NCI-H2029 treated with DMSO at 0.1 percent for 48 hours (cell line): ENCODE measurements at places on chromosomes 13 and 19.

DNA sequence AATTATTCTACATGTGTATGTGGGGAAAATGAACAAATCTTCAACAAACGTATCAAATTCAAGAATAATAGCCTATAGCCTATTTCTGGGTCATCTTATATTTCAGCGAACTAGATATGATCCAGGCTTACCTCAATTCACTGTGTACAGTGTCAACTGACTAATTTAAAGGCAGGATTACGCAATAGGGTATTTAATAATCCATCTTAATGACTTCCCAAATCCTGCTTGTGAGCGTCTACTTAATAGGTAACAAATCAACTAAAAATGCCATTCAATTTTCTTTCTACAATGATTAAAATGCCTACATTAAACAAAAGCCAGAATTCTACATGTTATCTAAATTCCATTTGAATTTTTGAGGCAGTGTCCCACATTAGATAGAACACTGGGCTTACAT is 67.0 kb downstream of the USP12 start:
- DNase-seq: no peak

- no peak for DNase-seq
These were observed 14.1 kb downstream of the SUGP1 start for GRCh38 chr19:19306191-19306590.

DNA sequence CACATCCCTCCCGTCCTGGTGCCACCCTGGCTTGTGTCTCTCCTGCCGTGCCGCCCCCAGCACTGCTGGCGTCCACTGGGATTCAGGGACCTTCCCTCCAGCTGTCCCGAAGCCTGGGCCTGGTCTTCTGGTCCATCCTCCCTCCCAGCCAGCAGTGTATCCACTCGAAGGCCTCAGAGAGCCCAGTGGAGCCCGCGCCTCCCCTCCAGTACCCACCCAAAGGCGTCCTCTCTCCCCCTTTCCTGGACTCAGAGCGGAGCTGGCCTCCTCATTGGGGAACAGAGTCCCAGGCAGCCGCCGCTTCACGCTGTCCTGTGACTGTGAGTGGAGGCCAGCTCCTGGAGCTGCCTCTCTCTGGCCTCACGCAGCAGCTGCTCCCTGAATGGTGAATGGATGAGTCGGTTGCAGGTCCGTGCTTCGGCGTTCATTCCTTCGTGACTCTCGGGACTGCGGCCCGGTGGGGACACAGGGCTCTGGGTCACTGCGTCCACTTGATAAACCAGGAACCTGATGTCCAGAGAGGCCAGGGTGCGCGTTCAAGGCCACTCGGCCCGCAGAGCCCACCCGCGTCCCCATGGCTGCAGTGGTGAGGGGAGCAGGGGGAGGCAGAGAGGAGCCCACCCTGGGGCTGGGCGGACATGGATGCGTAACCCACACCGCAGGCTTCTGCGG is 12.1 kb downstream of the ONECUT3 start:
- no peak for DNase-seq

DNA sequence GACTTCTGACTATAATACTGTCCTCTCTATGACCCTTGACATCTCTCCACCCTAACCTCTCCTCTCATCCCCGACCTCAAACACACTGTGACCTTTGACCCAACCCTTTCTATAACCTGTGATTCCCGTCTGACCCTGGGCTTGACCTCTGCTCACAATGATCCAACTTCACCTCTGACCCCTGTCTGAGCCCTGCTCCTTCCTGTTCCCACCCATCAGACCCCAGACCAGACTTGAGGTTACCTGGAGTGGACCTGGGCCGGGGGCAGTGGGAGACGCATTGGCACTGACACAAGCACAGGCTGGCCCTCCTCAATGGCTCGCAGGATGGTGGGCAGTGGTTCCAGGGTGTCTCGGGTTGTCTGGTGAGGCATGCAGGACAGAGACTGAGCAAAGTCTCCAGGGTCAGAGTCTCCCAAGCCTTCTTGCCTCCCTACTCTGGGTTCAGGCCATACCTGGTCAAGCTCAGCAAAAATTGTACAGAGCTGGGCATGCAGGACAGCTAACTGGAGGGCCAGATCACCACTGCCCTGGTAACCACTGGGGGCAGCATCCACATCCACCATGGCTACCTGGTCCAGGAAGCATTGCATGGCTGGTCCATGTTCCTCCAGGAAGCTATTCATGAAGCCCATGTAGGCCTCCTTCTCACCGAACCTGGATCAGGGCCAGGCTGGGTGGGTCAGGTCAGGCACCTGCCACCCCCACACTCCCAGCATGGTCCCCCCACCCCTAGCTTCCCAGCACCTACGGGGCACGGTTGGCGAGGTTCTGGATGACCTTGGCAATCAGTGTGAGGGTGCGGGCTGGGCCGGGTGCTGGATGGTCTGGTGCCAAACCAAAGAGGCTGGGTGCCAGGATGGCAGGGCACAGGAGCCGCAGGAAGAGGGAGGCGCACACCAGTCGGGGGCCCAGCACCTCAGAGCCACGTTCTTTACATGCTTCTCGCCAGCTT is 4.4 kb upstream of the WIZ start:
- no peak for DNase-seq

GRCh38 chr19:51194527-51195315 is 30.2 kb upstream of the CD33 start:
- no peak for DNase-seq

DNA sequence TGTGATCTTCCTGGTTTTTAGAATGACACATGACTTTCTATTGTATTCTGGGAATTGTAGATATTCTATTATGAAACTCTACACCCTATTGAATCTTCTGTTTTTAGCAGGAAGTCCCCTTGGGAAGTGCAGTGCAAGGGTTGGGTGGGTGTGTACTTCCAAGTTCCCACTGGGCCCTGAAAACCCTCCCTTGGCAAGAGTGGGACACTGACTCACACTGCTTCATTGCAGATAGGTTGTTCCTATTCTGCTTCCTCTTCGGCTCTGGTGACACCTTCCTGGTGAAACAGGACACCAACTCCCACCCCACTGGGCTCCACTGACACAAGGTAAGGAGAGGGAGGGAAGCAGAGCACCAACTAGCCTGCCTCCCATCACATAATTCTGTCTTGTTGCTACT is 121.8 kb downstream of the KCTD12 start:
- DNase-seq: peak; percentile 10

DNA sequence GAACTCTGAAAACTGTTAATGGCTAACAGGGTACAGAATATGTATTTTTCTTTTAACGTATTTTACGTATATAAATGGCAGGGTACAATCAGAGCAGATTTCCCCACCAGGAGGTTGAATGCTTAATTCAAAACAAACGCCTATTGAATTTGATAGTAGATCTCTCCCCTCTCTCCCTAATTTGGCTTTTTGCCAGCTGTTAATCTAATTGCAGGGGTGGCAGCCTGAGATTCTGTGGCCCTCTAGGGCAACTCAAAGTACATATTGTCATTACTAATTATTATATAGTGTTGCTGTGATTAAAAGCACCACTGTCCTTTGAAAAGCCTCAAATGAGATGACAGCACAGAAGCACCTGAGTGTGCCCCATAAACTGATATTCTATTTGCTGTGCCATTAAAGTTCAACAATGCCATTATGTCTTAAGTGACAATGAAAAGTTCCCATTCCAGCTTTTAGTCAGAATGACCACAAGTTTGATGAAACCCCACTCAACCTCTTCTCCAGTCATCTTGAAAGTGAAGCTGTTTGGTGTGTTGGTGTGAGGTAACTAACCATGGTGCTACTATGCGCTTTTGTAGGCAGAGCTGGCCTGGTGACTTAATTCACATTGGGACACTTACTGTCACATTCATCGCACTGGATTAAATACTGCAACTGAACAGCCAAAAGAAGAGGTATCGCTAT is 351.4 kb downstream of the KCNRG start:
- peak; percentile 20 for DNase-seq

GRCh38 chr13:95083758-95084157 is 217.5 kb downstream of the ABCC4 start:
- no peak for DNase-seq

GRCh38 chr19:5355076-5355475 is 14.5 kb upstream of the PTPRS start:
- DNase-seq: no peak

DNA sequence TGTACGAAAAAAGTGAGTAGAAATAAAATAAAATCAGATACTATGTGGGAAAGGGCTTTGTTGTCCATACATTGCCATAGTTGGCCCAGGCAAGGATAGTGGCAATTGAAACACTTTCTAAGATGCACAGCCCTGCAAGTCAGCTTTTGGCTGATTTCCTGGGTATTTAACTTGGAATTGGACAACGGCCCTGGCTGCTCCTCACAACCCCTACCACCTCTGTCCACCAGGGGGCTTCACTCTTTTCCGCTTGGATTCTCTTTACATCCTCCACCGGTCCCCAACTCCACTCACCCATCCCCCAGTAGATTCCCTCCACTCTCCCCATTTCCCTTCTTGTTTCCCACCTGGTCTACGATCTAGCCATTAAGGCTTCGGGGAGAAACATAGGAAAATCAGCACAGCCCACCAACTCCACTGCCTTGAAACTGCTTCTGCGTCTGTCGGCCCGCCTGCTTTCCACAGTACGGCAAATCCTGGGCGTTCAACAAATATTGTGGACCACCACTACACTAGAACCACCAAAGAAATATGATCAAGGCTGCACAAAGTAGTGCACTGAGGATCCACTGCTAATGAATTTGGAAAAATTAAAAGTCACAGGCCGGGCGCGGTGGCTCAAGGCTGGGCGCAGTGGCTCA is 48.6 kb upstream of the GTF3A start:
- DNase-seq: no peak

DNA sequence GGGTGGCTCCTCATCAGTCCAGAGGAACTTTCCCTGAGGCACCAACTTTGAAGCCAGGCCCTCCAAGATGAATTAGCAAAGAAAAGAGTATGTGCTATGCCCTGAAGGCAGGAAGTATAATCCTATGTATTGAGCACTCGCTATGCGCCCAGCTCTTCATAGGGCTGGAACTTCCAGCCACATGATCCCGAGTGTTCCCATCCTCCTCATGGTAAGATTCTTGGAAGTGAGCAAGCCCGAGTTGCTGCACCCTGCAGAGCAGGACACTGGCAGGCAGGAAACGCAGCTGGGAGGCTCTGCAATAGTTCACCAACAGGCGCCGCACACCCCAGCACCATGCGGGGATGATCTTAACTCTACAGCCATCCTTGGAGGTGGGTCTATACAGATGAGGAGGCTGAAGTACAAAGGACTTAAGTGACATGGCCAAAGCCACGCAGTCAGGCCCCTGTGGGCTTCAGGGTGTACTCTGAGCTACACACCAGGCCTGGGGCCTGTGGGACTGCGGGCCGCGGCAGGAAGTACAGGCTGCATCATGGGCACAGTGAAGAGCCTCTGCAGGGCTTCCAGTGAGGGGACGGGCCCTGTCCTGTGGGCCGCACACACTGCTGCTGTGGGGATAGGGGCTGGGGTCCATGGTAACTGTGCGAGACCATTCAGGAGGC is 25.1 kb downstream of the C19orf47 start:
- DNase-seq: no peak

DNA sequence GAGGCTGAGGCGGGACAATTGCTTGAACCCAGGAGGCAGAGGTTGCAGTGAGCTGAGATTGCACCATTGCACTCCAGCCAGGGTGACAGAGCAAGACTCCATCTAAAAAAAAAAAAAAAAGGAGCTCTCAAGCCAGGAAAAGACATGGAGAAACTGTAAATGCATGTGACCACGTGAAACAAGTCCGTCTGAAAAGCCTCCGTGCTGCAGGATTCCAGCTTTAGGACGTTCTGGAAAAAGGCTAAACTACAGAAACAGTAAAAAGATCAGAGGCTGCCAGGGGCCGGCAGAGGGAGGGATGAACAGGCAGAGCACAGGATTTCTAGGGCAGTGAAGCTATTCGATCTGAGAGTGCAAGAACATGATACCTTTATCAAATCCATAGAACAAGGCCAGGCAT is 40.7 kb upstream of the NDUFS7 start:
- DNase-seq: no peak

DNA sequence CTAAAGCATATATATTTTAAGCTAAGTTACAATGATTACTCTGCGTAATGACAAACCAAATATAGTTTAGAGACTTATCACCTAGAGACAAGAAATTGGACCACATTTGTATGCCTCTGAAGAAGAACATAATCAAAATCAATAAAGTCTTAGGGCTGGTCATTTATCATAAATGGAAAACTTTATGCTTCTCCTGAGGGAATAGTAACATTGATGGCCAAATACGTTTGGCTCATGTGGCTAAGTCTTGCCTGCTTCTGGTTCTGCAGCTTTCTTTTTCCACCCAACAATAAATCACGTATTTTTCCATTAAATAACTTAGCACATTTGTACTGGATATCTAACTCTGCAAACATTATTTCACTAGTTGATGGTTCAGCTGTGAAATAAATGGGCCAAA is 458.4 kb downstream of the SLITRK1 start:
- DNase-seq: no peak

DNA sequence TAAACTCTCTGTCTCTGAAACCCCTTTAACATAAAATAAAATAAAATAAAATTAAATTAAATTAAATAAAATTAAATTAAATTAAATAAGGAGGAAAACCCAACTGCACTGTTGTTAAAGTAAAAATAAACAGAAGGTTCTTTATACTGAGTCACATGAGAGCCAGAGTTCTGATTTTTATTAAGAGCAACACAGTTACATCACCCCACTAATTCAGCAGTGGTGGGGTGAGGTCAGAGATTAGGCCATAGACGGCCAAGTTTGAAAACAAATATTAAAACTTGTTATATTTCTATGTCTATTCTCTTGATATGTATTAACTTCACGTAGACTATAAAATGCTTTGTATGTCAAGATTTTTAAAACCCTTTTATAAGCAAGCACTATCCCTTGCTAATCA is 59.5 kb downstream of the MYCBP2 start:
- no peak for DNase-seq

DNA sequence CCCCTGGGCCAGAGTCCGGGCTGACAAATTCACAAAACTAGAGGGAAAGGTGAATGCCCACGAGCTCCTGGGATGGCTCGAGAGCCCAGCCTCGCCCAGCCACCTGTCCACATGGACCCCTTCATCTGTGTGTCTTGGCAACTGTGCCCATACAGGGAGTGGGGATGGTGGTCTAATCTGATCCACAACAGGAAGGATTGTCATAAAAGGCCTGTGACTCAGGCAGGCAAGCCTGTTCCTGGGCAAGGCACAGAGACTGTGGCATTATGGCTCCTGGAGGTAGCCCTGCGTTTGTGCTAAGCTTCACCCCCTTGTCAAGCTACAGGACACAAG is 20.0 kb downstream of the CAPS start:
- no peak for DNase-seq
